AG09309 (cell line): ENCODE measurements at places on chromosomes 12 and 14.
A peak's percentile ranks its signal among the peaks of the same experiment; 100 is the strongest.

- no peak for DNase-seq
These were observed 260.9 kb downstream of the ITPR2 start for GRCh38 chr12:26572137-26572536.

DNA sequence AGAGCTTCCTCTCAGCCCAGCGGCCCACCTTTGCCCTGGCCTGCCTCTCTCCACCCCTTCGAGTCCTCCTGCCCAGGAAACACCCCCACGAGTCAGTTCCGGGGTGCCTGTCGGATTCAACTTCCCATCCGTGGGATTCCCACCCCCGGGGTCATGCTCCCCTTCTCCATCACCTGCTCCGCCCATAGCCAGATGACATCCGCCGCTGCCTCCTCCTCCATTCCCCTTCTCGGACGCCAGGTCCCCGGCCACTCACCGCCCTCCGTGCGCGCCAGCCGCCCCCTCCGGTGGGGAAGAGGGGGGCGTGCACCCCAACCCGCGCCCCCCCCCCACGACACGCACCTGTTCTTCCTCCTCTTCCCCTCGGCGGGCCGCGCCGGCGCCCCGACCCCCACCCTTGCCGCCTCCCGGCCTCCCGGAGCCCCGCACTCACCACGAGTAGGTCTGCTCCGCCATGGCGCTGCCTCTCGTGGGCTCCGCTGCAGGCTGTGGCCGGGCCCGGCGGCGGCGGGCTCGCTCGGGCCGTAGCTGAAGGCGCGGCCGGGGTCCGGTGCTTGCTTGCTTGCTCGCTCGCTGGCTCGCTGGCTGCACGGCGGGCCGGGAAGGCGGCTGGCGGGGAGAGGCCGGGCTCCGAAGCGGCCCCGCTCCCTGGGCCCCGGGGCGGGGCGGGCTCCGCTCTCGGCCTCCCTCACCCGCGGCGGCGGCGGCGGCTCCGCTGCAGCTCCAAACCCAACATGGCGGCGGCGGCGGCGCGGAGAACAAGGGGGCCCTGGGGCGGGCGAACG, 554 bp downstream of the SPPL3 start:
- DNase-seq = no peak

DNA sequence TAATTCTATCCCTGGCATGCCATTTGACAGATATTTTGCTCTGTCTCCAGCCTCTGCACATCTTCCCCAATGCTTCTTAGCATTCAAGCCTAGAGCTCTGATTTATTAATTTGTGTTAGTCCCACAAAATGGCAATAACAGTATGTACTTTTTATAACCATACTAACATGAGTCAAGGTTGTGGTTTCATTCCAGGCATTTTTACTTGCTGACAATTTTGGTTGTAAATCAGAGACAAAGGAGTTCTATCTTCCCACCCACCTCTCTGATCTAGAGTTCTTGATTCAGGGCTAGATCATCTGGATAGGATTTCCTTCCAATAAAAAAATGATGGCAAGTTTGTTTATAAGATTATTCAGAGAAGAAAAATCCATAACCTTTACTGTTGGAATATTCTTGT, 18.5 kb upstream of the CISTR start:
- peak; percentile 93 for DNase-seq

DNA sequence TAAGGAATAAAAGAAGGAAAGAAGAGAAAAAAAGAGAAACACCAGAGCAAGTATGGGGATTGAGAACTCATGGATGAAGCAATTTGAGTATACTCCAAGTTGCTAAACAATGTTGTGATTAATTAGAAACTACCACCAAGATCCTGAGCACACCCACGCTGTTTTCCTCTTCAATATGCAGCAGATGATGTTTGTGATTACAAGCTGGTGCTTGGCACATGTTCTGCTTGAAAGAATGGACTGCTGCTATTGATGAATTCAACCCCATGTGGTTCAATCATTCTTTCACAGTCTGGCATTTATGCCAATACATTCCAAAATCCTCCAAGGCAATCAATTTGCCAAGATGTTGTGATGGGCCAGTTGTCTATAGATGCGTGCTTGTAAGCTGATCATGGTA, 146.8 kb downstream of the SLC2A13 start:
- no peak for DNase-seq

DNA sequence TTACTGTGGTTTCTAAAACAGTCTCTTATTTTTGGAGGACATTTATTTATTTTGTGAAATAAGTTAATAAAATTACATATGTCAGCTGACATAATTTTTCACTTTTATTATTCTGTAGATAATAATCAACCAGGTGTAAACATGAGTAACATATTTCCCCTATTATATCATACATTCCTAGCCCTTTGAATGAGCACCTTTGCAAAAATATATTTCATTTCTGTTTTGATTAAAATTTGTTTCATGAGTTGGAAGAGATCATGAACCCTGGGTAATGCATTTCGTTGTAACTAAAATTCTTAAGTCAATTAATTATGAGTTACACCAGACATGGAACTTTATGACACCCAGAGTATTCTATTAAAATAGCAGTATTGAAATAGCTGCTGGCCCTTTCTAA, 56.3 kb downstream of the SLC16A7 start:
- no peak for DNase-seq

DNA sequence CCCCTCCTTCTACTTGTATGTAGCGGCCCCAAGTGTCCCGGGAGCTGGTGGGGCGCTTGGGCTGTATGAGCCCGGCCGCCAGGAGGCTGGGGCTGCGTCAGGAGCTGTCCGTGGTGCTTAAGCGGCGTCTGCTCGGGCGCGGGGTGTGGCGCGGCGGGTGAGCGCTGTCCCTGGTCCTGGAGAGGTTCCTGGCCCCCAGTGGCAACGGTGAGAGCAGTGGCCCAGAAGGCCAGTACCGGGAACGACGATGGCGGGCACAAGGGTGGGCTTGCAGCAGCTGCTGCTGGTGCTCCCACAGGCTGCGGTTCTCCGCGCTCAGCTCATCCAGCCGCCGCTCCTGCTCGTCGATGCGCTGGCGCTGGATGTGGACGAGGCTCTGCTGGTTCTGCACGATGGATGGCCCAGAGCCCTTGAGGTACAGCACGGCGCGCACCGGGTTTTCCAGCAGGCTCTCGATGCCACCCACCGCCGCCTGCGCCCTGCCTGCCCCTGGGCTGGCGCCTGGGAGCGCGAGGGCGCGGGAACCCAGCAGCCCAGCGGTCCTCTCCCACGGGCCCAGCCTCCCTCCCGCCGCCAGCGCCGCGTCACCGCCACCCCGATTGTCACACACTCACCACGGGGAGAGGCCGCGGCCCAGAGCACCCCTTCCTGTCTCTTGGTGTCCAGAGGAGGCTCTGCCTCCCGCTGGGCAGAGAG, 41.9 kb upstream of the FKBP4 start:
- DNase-seq = peak; percentile 5

- DNase-seq = no peak
These were observed 573.7 kb downstream of the ALG10 start for GRCh38 chr12:34595749-34596733.

DNA sequence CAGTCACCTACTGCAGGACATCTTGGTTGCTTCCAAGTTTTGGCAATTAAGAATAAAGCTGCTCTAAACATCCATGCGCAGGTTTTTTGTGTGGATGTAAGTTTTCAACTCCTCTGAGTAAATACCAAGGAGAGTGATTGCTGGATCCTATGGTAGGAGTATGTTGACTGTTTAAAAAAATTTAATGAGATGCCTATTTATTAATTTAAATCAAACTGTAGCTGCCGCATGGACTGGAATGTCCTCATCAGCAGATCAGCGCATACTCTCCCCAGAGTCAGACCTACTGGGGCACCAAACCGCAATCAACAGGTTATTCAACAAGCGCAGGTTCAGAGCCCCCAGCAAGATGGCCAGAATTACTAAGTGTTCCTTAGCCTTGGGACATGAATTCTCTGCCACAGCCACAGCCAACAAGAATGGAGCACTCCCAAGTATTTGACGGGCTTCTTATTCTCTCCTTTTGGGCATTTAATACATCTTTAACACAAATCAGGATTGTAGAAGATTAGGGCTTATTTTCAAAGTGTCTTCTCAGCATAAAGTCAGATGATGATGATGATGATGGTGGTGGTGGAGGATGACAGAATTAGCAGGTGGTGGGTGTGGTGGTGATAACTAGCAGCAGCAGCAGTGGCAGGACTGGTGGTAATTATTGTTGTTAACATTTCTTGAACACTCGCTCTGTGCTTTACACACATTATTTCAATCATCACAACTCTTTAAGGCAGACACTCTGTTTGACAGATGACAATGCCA, 170.7 kb downstream of the CHST11 start:
- DNase-seq = no peak

DNA sequence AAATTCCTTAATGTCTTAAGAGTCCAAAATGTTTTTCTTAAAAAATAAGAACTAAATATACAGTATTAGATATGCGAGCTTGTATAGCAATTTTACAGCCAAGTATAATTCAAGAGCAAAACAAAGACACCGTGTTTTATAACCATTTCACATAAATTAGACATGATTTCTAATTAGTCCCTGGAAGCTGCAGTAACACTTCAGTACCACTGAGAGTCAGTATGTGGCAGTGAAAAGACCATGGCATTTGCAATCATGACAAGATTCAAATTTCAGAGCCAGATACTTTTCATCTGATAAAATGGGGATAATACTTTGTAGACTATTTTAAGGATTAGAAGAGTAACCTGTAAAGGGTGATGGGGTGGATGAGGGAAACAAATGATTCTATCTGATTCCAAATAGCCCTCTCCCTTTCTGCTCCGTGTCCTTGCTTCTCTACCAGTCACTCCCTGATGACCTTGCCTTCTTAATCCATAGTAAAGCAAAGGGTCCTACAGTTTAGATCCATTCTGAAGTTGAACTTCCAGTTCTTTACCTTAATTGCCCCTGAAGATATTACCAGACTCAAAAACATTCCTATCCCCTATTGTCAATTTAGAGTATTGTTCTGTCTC, 145.4 kb upstream of the ABCD2 start:
- no peak for DNase-seq

- no peak for DNase-seq
These were observed 10.4 kb downstream of the ACTN1 start for GRCh38 chr14:68968721-68969120.

GRCh38 chr14:81837304-81837703, 303.7 kb upstream of the SEL1L start:
- DNase-seq = no peak

DNA sequence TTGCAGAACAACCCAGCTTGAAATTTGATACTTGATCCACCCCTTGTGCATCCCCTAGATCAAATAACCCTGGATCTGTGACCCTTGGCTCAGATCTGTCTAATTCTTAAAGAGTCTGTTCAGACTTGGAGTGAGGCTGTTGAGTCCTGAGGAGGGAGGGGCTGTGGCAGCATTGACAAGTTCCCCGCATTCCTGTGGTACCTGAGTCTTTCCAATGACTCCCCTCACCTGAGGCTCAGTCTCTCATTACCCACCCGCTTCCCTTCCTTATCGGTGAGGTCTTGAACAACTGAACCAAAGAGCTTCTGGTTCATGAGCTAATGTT, 16.1 kb upstream of the HDAC7 start:
- DNase-seq = no peak

DNA sequence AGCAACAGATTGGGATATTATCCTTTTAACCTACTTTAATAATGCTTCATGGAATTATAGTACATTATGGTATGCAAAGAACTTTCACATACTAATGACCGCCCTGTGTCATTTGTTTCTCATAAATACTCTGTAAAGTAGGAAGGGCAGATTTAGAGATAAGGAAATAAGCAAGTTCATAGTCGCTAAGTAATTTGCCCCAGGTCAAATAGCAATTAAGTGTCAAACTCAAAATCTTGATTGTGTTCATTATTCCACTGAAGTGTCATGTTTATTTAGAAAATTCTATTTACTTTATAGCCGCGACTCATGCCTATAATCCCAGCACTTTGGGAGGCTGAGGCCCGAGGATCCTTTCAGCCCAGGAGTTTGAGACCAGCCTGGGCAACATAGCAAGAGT, 98.7 kb upstream of the ATF1 start:
- DNase-seq = no peak

- no peak for DNase-seq
These were observed 70.4 kb downstream of the ARL6IP4 start for GRCh38 chr12:123050913-123051312.

DNA sequence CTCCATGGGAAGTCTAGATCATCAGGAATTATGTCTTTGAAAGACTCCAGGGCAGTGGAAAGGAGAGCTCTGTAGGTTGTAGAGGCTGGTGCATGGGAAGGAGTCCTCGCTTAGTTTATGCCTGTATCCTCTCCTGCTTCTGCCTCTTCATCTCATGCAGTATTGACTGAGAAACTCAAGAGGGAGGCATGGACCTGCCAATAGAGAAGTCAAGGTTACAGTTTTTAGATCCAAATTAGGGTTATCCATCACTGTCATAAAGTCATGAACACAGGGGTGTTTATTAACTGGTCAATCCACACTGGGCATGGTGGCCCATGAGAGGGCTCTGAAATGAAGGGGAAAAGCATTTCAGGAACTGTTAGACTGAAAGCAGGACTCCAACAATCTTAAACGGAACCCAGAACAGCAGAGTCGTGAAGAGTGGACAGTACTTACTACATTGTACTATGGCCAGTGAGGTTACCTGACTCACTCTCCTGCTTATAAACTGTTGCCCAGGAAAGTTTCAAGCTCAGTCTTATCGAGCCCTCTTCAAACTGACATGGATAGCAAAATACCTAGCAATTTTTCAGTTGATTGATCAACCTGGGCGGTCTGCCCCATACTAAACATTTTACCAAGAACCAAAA, 30.1 kb upstream of the DHRS7 start:
- DNase-seq = no peak

GRCh38 chr14:105299654-105300541, 903 bp downstream of the BRF1 start:
- no peak for DNase-seq

DNA sequence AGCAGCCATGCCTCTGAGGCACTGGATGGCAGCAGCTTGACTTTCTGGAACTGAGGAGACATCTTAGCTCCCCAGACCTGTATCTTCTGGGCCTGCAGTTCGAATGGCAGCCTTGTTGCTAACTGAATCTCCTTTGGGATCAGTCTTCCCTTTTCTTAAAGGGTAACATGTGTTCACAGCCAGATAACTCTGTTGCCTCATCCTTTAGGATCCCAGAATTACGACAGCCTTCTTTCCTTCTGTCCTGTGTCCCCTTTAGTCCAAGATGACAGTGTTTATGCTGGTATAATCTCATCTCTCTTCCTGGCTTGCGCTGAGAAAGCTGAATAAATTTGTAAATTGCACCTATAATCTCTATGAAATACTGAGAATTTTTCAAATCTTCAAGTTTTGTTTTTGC, 9.1 kb upstream of the ERC1 start:
- no peak for DNase-seq

DNA sequence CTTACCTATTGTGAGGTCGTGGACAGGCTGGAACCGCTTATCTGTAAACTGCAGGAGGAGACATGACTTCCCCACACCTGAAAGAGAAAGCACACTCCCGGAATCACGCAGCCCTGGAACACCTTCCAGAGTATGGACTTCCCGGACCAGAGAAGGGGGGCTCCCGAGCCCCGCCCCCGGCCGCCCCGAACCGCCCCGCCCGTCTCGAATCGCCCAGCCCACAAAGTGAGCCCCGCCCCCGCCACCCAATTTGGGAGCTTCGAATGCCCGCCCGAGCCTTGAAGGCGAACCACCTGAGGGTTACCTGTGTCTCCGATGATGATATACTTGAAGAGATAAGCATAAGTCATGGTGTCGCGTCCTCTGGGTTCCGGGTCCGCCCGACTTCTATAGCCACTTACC, 235 bp downstream of the RAB2B start:
- no peak for DNase-seq
